ENCODE measurements at places on chromosomes 5 and 9.

GRCh38 chr5:139903795-139904565 is 108.4 kb downstream of the PSD2 start:
- DNase-seq = no peak

- DNase-seq = no peak
Observed at GRCh38 chr5:121987052-121987684, 25.4 kb downstream of the SRFBP1 start.

- no peak for DNase-seq
Observed at GRCh38 chr5:142839711-142840346, 69.7 kb downstream of the ARHGAP26 start.

GRCh38 chr5:152437866-152438265 is 32.8 kb upstream of the NMUR2 start:
- DNase-seq = no peak

DNA sequence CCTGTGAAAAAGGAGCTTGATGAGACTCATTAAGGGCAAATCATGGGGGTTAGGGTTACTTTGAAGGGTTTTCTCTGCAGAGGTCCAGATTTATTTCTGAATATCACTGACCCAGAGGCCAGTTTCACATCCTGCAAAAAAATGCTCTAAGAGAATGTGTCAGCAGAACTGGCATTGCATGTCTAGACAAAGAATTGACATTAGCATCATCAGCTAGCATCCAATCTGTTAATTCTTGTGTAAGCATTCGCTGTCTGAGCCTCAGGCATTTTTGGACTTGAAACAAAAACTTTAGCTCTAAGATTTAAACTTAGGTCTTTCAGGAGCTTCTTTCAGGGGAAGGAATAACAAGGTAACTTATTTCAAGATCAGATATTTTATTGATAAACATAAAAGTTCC is 187.9 kb upstream of the ELL2 start:
- no peak for DNase-seq

DNA sequence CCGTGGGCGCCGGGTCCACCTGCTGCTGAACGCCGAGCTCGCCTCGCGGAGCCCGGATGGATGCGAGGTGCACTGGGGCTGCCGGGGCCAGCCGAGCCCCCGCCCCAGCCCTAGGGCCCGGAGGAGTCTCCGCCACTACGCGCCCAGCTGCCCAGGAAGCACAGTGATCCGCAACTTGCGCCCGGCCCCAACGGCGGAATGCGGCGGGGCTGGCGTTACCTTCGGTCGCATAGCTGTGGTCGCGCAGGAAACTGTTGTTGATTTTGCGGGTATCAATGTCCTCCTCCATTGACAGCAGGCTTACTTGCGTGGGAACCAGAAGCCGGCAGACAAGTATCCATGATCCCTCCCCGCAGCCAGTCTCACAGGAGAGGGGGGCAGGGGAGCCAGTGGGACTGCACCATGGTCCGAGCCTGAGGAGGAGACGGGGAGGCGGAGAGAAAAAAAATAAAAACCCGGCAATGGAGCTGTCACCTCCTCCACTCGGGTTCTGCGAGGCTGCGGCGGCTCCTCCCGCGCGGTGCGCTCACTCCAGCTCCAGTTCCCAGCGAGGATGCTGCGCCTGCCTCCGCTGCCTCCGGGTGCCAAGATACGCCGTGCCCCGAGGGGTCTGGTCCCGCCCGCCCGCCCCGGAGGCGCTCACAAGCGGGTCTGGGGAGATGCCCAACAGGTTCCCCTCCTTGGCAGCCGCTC is 628 bp downstream of the PPP2R2B start:
- DNase-seq = no peak

GRCh38 chr9:125493384-125493783 is 213.6 kb downstream of the MAPKAP1 start:
- no peak for DNase-seq

- no peak for DNase-seq
Observed at GRCh38 chr5:34008802-34009201, 952 bp upstream of the AMACR start.

DNA sequence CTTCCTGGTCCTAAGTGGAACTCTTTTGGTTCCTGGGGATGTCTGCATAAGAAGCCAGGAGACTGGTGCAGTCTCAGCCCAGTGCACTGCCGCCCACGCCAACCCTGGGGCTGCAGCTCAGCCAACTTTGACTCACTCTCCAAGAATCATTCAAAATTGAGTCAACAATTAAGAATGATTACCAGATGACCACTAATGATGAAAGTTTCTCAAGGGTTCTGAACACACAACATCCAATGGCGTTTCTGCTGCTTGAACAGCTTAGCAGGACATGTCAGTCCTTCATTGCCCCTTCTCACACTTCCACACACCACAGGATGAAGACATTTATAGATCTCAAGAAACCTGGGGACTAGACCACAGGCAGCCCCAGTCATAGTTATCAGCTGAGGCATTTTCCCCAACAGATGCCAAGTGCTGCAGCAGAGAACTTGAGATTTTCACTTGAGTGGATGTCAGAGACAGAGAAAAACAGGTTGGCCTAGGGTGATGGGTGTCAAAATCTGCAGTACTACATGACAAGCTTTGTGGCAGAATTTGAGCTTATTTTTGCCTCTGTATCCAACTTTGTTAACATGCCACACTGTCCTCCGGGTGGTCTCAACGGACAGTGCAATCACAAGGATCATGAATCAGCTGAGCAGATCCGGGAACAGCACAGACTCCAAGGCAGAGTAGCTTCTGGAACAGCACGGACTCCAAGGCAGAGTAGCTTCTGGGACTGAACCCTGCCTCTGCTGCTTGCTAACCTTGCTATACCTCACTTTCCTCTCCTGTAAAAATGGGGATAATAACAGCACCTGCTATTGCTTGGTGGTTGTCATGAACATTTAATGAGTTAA is 356.1 kb downstream of the SPOCK1 start:
- no peak for DNase-seq

- no peak for DNase-seq
Observed at GRCh38 chr5:124584991-124585715, 161.3 kb downstream of the ZNF608 start.

- DNase-seq = no peak
Observed at GRCh38 chr9:134917431-134918373, at the start of gene FCN1. FCN1 (minus strand) TSS chr9:134917912; CDS start chr9:134917871, 41 bp downstream.

GRCh38 chr5:73388740-73389139 is 59.8 kb downstream of the FOXD1 start:
- no peak for DNase-seq

DNA sequence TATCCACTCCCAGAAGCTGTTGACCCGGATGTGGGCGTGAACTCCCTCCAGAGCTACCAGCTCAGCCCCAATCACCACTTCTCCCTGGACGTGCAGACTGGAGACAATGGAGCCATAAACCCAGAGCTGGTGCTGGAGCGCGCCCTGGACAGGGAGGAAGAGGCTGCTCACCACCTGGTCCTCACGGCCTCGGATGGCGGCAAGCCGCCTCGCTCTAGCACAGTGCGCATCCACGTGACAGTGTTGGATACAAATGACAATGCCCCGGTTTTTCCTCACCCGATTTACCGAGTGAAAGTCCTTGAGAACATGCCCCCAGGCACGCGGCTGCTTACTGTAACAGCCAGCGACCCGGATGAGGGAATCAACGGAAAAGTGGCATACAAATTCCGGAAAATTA is 834 bp downstream of the PCDHGA8 start:
- no peak for DNase-seq

DNA sequence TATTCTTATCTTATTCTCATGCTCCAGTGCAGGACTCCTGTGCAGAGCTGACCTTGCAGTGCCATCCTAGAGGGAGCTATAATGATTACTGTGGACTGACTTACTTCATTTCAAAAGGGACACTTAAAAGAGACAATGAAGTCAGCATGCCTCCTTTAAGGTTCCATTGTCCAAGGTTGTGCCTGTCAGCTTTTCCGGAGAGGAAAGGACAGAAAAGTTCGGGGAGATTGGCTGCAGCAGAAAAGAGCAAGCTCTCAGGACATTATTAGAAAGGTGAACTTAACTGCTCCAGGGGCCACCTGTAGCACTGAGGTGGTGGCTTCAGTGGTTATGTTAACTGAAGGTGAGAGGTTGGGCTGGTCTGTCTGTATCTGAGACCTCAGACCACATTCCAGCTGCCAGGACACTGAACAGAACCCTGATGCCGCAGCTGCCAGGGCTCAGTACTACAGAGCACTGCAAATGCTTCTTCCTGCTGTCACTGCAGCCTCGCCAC is 112.9 kb downstream of the ST8SIA4 start:
- DNase-seq = no peak

All from activated T-cell treated with anti-CD3 and anti-CD28 coated beads for 4 hours (primary cell).